Activated CD4-positive, alpha-beta T cell treated with anti-CD3 and anti-CD28 coated beads for 36 hours (primary cell): ENCODE measurements at places on chromosomes 1 and 21. TPM values are rescaled to one million over a fixed set of nuclear protein-coding genes. Genes with fewer than 3 reads are reported as not detected.

The SPTA1 gene
- total RNA-seq, result not detected

The DCST2 gene
- 0.46 TPM for total RNA-seq

The C4BPB gene
- total RNA-seq, result 1.3 TPM

The RGS7 gene
- not detected for total RNA-seq

The PCSK9 gene
- total RNA-seq, result not detected

The KCNJ15 gene
- total RNA-seq, result 0.14 TPM

The KCNA3 gene
- total RNA-seq, result 20.5 TPM

The UTS2 gene
- total RNA-seq, result not detected

The HUNK gene
- 0.02 TPM for total RNA-seq
